ACHN (cell line): ENCODE measurements at places on chromosomes 3 and 15.

GRCh38 chr3:125126323-125126722 is 70.5 kb upstream of the HEG1 start:
- DNase-seq = no peak

DNA sequence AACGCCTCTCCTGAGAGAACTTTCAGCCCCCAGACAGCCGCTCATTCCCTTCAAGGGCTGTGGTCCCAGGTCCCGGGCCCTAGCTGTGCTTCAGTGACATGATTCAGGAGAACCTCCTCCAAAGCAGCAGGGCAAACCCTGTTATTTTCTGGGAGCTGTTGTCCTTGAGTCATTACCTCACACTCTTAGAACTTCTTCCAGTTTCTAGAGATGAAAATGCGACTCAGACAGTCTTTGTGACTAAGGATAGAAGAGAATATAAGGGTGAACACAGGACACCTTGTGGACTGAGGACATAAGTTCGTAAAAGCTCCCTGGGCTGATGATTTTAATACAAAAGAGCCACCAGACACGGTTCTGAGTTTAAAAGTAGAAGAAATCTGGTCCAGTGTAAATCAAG is 203.8 kb downstream of the RORA start:
- no peak for DNase-seq

GRCh38 chr3:48505146-48505545 is 1.2 kb upstream of the SHISA5 start:
- no peak for DNase-seq

- no peak for DNase-seq
Observed at GRCh38 chr3:5264093-5264600, 76.6 kb downstream of the EDEM1 start.

DNA sequence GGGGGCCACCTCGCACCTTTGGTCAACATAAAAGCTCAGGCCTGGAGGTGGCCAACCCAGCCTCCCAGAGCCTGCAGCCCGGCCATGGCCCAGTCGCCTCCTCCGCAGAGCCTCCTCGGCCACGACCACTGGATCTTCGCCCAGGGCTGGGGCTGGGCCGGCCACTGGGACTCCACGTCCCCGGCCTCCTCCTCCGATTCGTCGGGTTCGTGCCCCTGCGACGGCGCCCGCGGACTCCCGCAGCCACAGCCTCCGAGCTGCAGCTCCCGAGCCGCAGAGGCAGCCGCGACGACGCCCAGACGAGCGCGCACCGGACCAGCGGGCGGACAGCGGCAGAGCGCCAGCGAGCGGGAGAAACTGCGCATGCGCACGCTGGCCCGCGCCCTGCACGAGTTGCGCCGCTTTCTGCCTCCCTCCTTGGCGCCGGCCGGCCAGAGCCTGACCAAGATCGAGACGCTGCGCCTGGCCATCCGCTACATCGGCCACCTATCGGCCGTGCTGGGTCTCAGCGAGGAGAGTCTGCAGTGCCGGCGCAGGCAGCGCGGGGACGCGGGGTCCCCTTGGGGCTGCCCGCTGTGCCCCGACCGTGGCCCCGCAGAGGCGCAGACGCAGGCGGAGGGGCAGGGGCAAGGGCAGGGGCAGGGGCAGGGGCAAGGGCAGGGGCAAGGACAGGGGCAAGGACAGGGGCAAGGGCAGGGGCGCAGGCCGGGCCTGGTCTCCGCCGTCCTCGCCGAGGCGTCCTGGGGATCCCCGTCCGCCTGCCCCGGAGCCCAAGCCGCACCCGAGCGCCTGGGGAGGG is at the start of gene MESP2:
TSS of gene MESP2 (plus strand) at position 59 of the 799 bp plus-strand sequence. CDS start at position 85, 26 bp downstream.
- DNase-seq = peak; percentile 79

GRCh38 chr3:30273304-30274072 is 332.9 kb upstream of the TGFBR2 start:
- no peak for DNase-seq

- no peak for DNase-seq
Observed at GRCh38 chr3:13307041-13307440, 113.1 kb downstream of the NUP210 start.

DNA sequence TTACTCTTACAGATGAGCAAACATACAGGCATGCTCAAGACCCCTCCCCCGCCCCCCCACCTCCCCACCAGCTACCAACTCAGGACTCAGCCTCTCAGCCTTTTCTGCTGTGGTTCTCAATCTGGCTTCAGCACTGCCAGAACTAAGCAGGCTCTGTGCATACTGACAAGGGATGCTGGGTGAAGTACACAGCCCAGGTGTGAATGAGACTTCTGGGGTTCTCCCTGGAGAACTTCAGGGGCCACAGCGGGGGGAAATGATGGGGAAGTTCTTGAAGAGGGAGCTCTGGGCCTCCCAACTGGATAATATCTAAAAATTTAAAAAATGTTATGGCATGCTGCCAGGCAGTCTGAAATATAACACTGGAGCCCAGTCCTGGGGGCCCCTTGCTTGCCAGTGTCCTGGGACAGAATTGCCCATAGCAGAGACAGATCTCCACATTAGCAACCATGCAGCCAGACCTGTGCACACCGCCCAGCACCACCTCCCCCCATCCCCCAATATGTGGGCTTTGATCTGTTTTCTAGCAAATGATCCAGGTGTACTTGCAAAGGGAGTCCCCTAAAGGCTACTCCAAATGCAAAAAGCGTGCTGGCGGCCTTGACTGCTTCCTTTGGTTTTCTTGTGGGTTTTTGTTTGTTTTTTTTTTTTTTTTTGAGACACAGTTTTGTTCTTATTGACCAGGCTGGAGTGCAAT is 41.4 kb downstream of the PGPEP1L start:
- no peak for DNase-seq

DNA sequence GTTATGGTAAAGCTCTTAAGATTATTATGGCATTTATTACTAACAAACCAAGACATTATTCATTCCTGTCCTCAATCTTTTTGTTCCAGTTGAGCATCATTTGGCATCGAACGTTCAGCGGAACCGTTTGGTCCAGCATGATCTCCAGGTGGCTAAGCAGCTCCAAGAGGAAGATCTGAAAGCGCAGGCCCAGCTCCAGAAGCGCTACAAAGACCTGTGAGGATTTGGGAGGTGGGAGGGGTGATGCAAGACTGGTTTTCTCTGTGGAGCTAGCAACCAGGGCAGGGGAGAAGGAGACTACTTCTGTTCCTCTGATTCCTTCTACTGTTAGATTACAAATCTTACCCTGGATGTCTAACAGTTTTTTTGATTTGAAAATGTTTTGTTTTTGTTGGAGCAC is 27.6 kb upstream of the UTS2B start:
- DNase-seq = no peak

- no peak for DNase-seq
Observed at GRCh38 chr15:101554115-101554915, 64.8 kb upstream of the PCSK6 start.

DNA sequence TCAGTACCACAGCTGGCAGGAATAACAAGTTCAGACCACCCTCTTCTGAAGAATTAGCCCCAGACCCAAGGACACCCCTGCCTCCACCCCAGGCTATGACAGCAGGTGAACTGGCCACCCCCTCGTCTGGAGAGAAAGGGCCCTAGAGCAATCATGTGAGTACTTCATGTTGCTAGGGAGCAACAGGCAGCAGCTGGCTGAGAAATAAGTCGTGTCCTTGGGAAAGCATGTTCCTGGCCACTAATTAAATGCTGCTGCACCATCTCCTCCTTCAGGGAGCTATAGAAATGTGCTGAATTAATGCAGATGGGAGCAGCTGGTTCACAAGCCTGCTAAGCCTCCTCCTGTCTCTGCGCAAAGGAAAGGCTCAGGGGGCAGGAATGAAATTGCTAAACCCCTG is 31.5 kb downstream of the MRPS11 start:
- no peak for DNase-seq

DNA sequence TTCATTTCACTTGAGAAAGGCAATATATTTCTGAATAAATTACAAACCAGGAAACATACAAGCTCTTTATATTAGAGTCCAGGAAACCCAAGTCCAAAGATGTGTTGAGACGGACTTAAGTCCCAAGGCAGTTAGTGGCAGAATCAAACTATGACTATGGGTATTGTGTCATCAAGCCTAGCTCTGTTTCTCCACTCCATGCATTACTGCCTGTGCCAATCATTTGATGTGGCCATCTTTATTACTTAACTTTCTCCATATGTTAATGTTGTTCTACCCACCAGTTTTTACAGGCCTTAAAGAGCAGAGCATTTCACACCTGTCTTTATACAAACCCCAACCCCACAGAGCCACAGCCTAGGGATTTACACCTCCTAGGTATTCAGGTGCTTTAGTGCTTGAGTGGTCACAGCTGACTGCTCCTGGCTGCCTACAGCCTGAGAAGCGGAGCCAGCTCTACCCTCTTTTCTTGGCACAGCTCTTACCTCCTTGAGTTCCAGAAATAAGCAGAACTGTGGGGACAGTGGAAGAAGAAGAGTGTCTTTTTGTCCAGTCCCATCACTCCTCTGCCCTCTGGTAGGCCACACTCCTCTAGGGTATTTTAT is 92.1 kb downstream of the DTWD1 start:
- DNase-seq = no peak

DNA sequence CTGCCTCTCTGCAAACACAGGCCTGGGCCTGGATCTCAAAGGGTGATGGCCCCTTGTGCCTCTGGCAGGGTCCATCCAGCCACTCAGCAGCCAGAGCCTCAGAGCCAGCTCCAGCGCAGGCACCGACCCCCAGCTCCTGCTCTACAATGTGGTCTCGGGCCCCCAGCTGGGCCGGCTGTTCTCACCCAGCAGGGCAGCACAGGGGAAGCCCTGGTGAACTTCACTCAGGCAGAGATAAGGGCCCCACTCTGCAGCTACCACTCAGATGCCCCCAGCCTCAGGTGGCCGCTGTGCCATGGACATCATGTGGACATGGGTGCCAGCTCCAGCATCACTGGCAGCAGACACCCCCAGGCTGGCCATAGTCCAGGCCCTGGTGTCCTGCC is 173.1 kb downstream of the TBC1D2B start:
- DNase-seq = no peak

GRCh38 chr3:132659365-132660051 is at the start of gene ACAD11:
Gene ACAD11 (minus strand): TSS chr3:132659809. CDS start chr3:132659751, 58 bp downstream.
- peak; percentile 68 for DNase-seq

GRCh38 chr3:46334741-46335478 is 19.0 kb upstream of the CCR2 start:
- no peak for DNase-seq

DNA sequence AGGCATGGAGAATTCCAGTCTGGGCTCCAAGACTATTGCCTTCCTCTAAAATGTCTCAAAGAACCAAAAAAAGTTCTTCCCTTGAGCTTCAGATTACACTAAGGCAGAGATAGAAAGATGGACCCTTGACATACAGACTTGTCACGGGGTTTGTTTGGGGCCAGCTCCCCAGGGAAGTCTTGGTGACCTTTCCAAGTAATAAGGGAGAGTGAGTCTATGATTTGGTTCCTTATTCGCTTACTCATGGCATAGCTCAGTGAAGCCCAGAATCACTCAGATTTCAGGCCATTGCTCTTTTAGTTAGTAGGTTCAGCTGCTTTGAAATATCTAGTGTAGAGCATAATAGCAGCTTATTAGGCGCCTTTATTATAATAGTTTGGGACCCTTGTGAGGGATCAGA is 90.3 kb downstream of the PLCL2 start:
- DNase-seq = no peak

DNA sequence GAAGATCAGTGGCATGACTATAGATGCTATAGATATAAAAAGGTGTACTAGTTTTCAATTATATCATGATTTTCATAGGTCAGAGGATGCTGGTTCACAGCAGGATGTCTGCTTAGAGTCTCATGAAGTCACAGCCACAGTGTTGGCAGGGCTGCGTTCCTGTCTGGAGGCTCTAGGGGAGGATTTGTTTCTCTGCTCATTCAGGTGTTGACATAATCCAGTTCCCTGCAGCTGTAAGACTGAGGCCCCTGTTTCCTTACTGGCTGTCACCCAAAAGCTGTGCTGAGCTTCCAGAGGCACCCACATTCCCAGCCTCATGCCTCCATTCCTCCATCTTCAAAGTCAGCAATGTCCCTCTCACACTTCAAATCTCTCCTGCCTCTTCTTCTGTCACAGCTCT is 170.7 kb downstream of the OCA2 start:
- DNase-seq = no peak

DNA sequence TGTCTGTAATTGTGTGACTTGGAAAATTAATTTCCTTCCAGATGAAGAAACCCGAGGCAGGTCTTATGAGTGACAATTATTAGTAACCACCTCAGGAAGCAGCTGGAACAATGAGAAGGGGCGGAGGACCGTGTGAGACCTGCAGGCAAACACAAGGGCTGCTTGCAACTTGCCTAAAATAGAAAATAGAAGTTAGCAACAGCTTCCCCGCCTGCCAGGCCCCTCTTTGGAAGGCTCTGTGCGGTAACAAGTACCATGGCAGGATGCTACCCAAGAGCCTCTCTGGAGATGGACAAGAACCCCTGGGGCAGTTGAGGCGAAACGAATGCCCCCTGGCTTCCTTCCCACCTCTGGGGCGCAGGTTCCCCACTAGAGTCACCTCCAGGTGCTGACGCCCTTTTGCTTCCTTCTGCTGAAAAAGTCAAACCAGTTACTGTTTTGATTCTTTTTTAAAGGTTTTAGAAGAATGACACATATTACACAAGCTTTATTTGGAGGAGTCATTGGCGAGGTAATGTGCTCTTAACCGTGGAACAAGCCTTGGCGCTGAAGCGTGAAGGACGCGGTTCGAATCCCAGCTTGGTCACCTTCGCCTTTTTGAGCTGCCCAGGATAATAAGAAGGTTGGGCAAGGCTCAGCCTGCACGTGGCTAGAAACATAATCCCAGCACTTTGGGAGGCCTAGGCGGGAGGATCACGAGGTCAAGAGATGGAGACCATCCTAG is 47.0 kb upstream of the SYNM start:
- DNase-seq = no peak

- no peak for DNase-seq
Observed at GRCh38 chr3:106820726-106821362, 556.4 kb upstream of the CCDC54 start.

GRCh38 chr15:86714241-86714640 is 634.6 kb downstream of the AGBL1 start:
- no peak for DNase-seq

- DNase-seq = no peak
Observed at GRCh38 chr3:114101101-114101500, 44.6 kb downstream of the QTRT2 start.

GRCh38 chr3:89405176-89405575 is 297.8 kb downstream of the EPHA3 start:
- no peak for DNase-seq
